ENCODE measurements at places on chromosomes 2 and 18.

- DNase-seq: no peak
Observed at GRCh38 chr18:23816740-23817139, 127.5 kb downstream of the LAMA3 start.

DNA sequence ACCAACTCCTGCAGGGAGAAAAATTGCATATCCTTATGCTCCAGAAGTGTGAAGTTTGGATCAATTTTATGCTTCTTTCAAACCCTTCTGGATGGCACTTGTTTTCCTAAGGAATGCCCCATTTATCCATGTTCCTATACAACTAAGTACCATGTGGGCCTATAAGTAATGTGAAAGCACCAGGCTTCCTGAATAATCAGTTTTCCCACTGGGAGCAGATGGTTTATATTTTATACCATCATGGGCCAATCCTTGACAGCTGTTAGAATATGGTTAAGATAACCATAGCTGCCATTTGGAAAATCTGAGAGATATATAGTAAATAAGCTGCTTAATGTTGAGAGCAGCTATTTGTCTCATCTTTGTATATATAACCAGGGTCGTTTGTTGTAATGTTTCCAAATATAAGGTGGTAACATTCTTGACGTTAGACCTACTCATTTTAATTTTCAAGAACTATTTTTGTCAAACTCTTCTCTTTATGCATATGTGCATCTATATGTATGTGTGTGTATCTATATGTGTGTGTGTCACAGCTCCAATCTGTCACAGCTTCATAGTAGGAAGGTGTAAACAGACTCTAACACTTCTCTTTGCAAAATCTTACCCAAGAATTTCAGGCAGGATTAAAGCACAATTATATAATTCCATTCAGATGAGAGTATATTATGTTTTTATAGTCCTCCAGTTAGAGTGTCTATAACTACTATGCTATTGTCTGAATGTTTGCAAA lies 458.7 kb upstream of the GCFC2 start:
- no peak for DNase-seq

DNA sequence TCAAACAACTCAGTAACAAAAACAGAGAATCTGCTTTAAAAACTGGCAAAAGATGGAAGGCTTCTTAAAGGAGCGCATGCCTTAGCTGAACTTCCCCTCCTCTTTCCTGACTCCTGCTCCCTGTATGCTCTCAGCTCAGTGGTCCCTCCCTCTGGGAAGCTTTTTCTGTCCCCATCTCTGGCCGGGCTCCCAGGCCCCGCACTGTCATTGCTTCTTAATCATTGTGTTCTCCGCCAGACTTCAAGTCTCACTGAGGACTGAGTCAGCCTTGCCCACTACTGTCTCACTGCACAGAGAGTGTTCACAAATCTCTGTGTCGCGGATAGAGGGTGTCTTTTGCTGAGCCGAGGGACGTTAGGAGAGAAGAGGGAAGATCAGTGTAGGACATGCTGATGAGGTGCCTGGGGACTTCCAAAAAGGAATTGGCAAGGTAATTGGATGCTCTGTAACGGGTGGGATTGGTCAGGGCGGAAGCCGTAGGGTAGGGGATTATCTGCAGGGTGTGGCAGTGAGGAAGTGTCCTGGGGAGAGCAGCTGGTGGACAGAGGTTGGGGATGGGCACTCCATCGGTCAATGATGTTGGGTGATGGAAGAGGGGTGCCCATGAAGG lies 16.2 kb downstream of the TOGARAM2 start:
- no peak for DNase-seq

DNA sequence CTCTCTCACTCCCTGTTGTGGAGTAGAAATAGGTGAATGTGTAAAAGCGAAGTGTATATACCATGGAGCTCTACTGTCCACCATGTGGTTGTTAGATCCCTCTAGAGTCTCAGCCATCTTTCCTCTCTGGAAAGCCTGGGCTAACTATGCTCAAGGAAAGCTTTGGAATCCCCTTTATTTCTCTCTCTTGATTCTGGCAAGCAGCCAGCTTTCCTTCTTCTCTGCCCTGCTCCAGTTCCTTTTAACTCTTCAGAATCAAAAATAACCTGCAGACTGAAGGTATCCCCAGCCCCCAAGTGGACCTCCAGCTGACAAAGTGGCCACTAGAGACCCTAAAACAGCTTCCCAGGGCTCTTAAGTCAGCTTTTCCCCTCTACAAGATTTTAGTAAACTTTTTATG lies 381.9 kb downstream of the PLCL1 start:
- no peak for DNase-seq

GRCh38 chr2:72222829-72223564 lies 75.3 kb upstream of the CYP26B1 start:
- no peak for DNase-seq

DNA sequence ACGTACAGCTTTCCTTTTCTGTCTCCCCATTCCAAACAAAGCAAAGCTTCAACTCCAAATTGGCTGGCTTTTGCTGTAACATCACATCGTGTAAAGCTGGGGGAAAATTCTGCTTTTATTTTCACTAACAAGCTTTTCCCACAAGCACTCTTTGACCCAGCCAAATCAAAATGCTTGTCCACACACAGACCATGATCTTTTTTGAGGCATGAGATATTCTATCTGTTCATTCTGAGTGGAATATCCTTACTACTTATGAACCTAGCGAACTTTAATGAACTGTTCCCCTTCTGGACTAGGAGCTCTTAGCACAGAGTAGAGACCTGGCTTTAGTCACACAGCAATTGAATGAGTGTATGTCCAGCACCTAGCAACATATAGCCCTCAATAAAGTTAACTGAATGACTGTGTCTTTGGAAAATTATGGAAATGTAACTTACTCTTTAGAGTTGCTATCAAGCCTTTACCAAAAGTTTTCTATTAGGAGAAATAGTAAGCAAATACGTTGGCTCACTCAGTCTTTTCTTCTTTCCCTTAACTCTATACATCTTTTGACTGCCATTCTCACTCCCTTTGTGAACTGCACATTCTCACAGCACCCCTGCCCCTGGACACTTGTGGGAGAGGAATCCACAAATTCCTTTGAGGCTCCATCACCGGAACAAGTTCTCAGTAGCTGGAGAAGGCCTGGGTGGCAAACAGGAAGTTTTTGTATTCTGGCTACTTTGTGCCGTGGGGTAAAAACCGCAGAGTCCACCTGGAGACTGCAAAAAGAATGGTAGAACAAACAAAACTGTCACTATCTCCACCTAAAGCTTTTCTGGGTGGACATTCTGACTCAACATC lies 1.3 kb upstream of the UBE2E3 start:
- no peak for DNase-seq

DNA sequence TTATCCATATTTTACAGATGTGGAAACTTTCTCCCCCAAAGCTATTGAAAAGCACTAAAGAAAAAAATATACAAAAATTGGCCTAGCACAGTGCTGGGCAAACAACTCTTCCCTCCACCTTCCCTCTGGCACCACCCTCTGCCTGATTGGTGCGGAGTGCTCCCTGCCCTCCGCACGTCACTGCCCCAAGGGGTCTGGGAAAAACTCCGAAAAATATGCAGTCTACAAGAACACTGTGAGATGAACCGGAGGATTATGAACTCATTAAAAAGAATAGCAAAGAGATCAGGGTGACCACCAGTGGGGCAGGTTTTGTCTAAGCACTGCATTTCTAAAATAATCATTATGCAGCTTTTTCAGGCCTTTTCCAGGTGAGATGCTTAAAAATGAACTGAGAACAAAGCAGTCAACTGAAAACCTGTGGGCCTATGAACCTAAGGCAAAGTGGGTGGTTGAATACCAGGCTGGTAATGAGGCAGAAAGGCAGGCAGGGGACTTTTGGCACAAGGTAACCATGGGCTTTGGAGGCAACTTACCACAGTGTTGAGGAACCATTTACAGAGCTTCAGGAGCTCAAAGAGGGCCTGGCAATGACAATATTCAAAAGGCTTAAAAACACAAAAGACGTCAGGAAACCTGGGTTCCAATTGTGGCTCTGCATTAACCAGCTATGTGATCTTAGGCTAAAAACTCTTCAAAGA lies 57.5 kb downstream of the AAK1 start:
- DNase-seq: no peak

GRCh38 chr2:1835581-1836201 lies 91.4 kb upstream of the PXDN start:
- DNase-seq: no peak

DNA sequence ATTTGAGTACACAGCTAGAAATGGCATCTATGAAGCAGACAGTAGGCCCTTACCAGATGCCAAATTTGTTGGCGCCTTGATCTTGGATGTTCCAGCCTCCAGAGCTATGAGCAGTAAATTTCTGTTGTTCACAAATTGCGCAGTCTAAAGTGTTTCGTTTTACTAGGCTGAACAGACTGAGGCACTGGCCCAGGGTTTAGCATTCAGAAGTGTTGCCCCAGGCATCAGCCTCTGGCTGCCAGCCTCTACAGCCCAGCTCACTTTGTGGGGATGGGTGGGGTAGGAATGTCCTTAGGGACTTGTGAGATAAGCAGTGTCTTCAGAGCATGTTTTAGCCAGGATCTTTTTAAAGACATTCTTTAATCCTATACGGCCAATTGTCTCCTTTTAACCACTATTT lies 51.5 kb upstream of the MGAT5 start:
- no peak for DNase-seq

- no peak for DNase-seq
Observed at GRCh38 chr18:23038712-23039111, 96.6 kb upstream of the CABLES1 start.

- DNase-seq: no peak
Observed at GRCh38 chr2:96236882-96237281, 28.3 kb upstream of the STARD7 start.

GRCh38 chr2:217118559-217119284 lies 258.9 kb upstream of the TNP1 start:
- DNase-seq: no peak

GRCh38 chr2:227415538-227416424 lies 28.0 kb upstream of the SCYGR1 start:
- DNase-seq: no peak

DNA sequence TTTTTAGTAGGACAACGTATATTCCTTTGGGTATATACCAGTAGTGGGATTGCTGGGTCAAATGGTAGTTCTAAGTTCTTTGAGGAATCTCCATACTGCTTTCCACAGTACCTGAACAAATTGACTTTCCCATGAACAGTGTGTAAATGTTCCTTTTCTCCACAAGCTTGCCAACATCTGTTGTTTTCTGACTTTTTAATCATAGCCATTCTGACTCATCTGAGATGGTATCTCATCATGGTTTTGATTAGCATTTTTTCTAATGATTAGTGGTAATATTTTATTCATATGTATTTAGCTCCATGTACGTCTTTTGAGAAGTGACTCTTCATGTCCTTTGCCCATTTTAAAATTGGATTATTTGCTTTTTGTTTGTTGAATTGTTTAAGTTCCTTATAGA lies 58.4 kb upstream of the CERS6 start:
- DNase-seq: no peak

DNA sequence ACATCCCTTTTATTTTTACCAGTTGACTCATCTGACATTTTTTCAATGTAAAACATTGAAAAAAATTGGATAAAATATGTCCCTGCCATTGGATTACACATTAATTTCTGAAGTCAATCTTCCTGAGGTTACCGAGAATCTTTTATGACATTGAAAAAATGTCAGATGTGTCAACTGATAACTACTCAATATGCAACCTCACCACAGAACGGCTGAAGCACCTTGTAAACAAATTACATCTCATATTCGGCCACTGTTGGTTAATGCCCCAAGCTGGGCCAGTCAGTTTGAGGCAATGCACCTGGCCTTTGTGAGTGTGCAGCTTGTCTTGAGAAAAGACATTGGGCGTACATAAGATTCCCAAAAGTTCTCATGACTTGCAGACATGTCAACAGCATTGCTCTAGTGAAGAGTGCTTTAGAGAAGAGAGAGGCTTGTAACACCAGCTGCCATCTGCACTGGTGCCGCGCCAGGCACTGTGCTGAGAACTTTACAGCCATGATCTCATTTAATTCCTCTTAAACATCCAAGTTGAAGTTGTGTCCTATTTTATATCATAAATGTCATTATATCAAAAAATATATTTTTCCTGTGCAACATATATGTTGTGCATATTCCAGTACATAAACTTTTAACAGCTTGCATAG lies 112.7 kb upstream of the SLC35G4 start:
- no peak for DNase-seq

- DNase-seq: no peak
Observed at GRCh38 chr2:186724736-186725135, 30.9 kb downstream of the FAM171B start.

DNA sequence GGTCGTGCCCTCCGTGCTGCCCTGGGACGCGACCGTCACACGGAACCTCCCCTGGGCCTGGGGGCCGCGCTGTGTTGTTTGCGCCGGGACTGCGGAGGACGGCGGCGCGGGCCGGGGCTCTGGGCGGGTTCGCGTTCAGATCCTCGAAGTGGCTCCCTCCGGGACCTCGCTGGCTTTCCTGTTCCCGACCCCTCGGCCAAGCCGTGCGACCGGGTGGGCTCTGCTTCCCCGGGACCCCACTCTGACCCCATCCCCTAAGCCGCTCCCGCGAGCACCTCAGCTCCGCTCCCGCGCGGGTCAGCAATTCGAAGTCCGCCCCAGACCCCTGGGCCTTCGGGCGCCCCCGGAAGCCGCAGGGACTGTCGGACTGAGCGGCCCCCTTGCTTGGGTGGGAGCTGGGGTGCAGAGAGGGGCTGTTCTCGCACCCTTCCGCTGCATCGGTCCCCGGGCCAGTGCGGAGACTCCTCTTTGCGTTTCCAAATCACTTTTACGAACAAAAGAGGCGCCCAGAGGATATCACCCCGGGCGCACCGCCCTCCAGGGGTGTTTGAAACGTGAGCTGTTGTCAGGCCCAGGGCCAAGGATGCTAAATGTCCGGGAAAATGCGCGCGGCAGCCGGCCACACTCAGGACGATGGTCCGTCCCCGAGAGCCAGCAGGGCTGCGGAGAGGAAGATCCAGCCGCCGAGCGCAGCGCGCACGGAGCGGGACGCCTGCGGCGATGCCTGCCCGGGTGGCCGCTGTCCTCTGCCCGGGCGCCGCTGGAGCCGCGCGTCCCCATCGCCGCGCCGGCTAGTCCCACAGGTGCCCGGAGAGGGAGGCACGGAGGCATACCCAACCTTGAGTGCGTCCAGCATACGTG lies 73.5 kb downstream of the ZCCHC2 start:
- no peak for DNase-seq

GRCh38 chr2:72955228-72956049 lies 38.1 kb downstream of the EMX1 start:
- no peak for DNase-seq

DNA sequence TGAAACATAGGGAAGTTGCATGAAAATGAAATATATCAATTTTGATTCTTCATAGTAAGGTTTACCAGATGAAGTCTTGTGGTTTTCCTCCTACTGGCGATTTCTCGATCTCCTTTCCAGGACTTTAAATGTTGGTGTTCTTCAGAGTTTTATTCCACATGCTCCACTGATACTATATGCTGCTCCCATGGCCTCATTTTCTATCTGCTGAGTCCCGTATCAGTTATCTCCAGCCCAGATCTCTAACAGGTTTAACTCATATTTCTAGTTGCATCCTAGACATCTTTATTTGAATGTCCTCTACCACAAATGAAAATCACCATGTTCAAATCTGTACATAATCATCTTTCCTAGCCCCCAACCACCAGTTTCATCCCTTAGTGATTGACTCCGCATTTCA lies 71.8 kb downstream of the COX7A2L start:
- no peak for DNase-seq

- DNase-seq: no peak
Observed at GRCh38 chr2:72573232-72573631, 252.6 kb downstream of the EXOC6B start.

All from activated CD8-positive, alpha-beta memory T cell treated with anti-CD3 and anti-CD28 coated beads for 24 hours (primary cell).